ENCODE measurements at places on chromosomes 2 and 18. TPM values are rescaled to one million over a fixed set of nuclear protein-coding genes. Genes with fewer than 3 reads are reported as not detected.

SCYGR4 gene
- not detected for total RNA-seq

IL1A gene
- total RNA-seq = 8.2 TPM

RTP5 gene
- total RNA-seq = not detected

OR6B2 gene
- total RNA-seq = not detected

NEURL3 gene
- total RNA-seq = not detected

OSBPL1A gene
- 17.1 TPM for total RNA-seq

ZC3H6 gene
- total RNA-seq = 5.1 TPM

ITPRIPL1 gene
- 1.1 TPM for total RNA-seq

CIDEA gene
- total RNA-seq = 0.58 TPM

ALPP gene
- not detected for total RNA-seq

ITGAV gene
- 157 TPM for total RNA-seq

DNAH7 gene
- 0.19 TPM for total RNA-seq

GAREM1 gene
- 3.9 TPM for total RNA-seq

PXDN gene
- total RNA-seq = 204 TPM

LONRF2 gene
- total RNA-seq = under 0.01 TPM

RGPD8 gene
- total RNA-seq = 25.1 TPM

MC2R gene
- total RNA-seq = not detected

WBP1 gene
- total RNA-seq = 58.9 TPM

RELCH gene
- 37.8 TPM for total RNA-seq

AKAIN1 gene
- not detected for total RNA-seq

MOGAT1 gene
- total RNA-seq = not detected

EFEMP1 gene
- 2,583 TPM for total RNA-seq

CFC1 gene
- not detected for total RNA-seq

GULP1 gene
- total RNA-seq = 38.9 TPM

ASXL3 gene
- total RNA-seq = 1.1 TPM

ZSCAN30 gene
- 13.8 TPM for total RNA-seq

DPYSL5 gene
- total RNA-seq = not detected

KIF1A gene
- not detected for total RNA-seq

MARS2 gene
- 2.3 TPM for total RNA-seq

PRSS56 gene
- not detected for total RNA-seq

SLC40A1 gene
- total RNA-seq = 5.9 TPM

ADAM17 gene
- total RNA-seq = 80.1 TPM

PSMG2 gene
- total RNA-seq = 50.5 TPM

GPAT2 gene
- total RNA-seq = 7.6 TPM

PRKAG3 gene
- total RNA-seq = under 0.01 TPM

ZNF638 gene
- 81.9 TPM for total RNA-seq

MERTK gene
- total RNA-seq = 1.7 TPM

EVA1A gene
- total RNA-seq = 67.1 TPM

CSRNP3 gene
- 1.2 TPM for total RNA-seq

PJVK gene
- 0.77 TPM for total RNA-seq

FBXO48 gene
- total RNA-seq = 0.28 TPM

EGR4 gene
- not detected for total RNA-seq

DSC1 gene
- under 0.01 TPM for total RNA-seq

HK2 gene
- total RNA-seq = 80.5 TPM

AGBL5 gene
- 19.7 TPM for total RNA-seq

ZNF397 gene
- total RNA-seq = 10.5 TPM

EPG5 gene
- total RNA-seq = 58.5 TPM

CXCR1 gene
- total RNA-seq = not detected

COL4A3 gene
- total RNA-seq = 11.0 TPM

SIX3 gene
- total RNA-seq = not detected

UGT1A8 gene
- total RNA-seq = not detected

TCF7L1 gene
- 2.3 TPM for total RNA-seq

SERPINB4 gene
- total RNA-seq = not detected

SRD5A2 gene
- total RNA-seq = not detected

NAT8 gene
- total RNA-seq = not detected

TUBA4B gene
- not detected for total RNA-seq

All from regular cardiac myocyte (primary cell).